Non-pigmented ciliary epithelial cell (primary cell): ENCODE measurements at places on chromosomes 1 and 21.

DNA sequence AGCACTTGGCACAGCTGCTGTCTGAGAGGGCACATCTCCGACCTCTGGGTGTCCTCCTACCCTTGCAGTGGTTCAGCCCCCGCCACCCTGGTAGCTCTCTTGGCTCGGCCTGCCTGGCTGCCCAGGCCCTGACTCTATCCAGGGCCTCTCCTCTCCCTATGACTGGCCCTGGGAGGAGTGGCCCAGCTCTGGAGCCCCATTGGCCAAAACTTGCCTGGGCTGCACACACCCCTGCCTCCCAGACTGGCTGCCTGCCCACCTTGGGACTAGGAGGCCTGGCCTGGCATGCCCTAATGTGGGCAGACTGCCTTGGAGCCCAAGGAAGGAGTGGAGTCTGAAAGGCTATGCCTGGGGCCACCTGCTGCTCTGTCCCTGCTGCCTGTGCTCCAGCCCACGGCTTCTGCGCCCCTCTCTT, 33.6 kb downstream of the ACOT11 start:
- no peak for DNase-seq

DNA sequence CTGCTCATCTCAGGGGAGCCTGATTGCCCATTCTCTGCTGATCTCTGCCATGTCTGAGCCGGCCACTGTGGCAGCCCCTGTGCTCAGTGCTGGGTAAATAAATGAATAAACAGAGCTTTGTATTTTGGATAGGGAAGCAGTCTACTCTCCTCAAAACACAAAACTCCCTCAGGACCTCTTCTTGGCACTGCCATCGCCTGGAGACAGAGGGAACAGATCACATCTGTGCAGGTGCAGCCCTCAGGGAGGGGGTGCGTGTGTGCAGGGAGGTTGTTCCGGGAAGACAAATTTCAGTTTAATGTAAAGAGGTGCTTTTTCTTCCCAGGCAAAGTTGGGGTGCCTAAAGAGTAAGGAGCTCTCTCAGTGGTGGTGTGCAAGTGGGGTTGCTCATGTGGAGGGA, 7.7 kb upstream of the FAM167B start:
- DNase-seq = no peak

GRCh38 chr1:98322086-98322485, 339.4 kb upstream of the SNX7 start:
- DNase-seq = no peak

DNA sequence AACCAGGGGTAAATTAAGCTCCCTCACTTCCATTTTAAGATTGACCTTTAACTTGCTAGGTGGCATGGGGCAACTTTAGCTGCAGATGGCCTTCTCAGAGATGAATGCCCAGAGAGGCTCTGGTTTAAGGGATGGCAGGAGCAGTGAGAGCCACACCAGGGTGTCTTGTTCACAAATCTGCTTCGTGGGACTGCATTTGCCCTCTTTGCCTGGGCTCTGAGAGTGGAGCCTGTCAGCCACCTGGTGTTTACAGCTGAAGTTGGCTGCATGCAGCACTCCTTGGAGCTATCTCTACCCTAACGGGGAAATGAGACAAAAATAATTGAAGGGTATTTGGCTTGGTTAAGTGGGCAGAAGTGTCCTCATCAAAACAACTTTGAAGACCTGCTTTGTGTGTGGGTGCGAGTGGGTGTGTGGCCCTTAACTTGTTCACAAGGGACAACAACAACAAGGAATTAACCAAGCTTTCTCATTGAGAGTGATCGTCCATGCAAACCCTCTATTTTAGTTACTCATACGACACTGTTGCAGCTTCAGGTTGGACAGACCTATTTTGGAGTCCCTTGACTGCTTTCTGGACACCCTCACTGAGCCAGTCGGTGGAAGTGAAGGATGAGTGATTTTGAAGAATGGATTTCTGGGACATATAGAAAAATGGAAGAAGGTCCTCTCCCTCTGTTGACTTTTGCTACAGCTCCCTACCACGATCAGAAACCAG, 29.8 kb downstream of the PGM1 start:
- no peak for DNase-seq

DNA sequence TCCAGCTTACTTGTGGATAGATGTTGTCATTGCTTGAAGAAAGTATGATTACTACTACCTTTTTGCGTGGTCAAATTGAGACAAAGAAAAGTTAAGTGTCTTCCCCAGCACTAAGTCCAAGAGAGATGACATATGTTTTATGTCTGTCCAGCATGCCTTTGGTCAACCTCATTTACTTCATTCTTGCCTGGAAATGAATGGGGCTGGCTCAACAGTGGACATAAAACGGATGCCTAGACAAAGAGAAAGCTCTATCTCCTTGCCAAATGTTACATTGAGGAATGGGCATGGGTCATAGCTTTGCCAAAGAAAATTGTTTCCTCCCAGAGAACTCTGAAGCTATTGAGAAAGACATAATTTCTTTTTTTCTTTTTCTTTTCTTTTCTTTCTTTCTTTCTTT, 82.4 kb upstream of the PLPPR4 start:
- no peak for DNase-seq

GRCh38 chr1:156856282-156856785, 2.6 kb downstream of the INSRR start:
- no peak for DNase-seq

GRCh38 chr1:183379951-183380350, 38.2 kb downstream of the NMNAT2 start:
- no peak for DNase-seq
